Pancreas (tissue), 10 donors: ENCODE measurements at places on chromosomes 12 and 14.

- peak; percentile 10 for DNase-seq
Observed at GRCh38 chr12:109393437-109394345, 46.0 kb downstream of the MYO1H start.

- DNase-seq: no peak
Observed at GRCh38 chr12:115199831-115200230, 515.9 kb upstream of the TBX3 start.

DNA sequence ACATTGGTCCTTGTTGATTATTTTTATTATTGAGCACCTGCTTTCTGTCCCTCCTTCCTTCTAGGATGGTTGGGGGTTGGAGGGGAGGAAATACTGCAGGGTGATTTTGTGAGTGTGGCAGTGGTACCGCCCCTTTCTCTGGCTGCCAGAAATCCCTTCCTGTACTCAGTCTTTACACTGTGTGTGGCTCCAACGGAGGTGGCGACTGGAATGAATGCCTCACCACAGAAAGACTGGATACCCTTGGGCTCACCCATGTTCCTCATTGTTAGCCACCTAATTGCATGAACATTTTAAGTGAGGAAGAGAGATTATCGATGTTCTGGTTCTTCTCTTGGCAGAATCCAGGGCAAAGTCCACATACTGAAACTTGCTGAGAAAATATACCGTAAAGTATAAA, 272.0 kb upstream of the E2F7 start:
- DNase-seq: no peak

- peak; percentile 14 for DNase-seq
Observed at GRCh38 chr14:60092526-60092920, 800 bp downstream of the PCNX4 start.

DNA sequence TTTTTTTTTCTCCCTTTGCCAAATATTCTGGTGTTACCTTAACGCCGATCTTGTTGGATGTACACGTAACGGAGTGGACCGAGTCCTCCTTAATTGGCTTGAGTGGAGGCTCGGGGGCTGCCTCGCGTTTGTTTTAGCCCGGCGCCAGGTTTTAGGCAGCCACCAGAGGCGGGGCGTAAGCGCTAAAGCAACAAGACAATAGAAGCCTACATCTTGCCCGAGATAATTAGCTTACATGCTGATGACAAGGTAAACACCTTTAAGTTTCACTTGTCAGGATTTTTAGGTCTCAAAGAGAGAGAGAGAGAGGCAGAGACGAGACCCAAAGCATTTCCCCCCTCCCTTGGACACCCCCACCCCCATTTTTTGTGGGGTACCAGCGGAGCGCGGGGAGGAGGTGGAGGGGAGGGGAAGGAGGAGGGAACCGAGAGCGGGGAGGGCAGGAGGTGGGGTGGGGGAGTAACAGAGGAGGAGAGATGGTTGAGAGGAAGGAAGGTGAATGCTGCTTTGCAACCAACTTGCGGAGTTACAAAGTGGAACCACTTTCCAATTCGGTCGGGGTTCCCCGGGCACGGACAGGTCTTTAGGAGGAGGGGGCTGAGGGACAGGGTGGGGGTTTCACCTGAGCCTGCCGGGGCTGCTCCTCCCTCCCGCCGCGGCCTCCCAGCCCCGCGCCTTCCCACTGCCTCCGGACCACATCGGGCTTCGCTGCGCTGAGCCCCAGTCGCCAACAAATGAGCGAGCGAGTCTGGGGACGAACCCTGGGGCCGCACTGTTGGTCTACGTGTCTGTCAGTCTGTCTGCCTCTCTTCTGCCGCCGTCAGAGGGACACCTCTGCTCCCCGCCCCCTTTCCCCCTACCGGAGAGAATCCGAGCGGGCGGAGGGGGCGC, at the start of gene NKX2-1:
TSS of gene NKX2-1 (minus strand) at position 802 of the 891 bp plus-strand sequence. CDS start at position 699, 103 bp downstream.
- DNase-seq: no peak

- DNase-seq: no peak
Observed at GRCh38 chr12:124501112-124501561, 66.3 kb downstream of the NCOR2 start.

- no peak for DNase-seq
Observed at GRCh38 chr12:116852303-116852702, 28.9 kb downstream of the HRK start.

DNA sequence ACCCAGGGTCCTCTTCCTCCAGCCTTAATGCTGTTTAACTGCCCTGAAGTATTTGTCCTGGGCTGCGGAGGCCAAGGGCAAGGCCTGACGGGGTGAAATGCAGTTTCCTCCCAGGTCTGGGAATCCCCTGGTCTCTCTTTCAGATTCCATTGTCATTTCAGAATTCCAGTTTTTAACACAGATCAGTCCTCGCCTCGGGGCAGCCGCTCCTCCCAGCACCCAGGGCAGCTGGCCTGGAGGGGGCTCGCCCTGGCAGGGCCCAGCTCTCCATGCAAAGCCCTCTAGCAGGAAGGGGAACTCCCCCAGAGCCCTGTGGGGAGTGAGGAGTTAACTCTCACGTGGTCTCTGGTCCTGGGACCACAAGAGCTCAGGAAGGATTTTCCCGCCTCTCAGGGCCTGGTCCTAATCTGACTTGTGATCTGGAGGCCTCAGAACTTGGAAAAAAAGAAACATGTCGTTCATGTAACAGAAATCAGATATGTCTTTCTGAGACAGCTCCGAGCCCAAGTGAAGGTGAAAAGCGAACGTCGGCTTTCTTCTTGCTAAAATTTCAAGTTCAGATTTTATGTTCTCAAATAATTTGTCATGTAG, 265.6 kb upstream of the SFSWAP start:
- DNase-seq: no peak

DNA sequence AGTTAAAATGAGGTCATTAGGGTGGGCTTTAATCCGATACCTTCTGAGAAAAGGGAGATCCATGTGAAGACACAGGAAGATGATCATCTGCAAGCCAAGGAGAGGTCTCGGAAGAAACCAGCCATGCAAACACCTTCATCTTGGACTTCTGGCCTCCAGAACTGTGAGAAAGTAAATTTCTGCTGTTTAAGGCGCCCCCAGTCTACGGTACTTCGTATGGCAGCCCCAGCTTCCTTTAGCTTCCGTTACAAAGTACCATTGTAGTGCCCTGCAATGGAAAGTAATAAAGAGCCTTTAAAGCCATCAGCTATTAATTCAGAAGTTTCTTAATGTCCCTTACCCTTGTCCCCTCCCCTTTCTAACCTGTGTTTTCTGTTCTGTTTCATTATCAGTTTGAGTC, 308.1 kb downstream of the AACS start:
- no peak for DNase-seq

DNA sequence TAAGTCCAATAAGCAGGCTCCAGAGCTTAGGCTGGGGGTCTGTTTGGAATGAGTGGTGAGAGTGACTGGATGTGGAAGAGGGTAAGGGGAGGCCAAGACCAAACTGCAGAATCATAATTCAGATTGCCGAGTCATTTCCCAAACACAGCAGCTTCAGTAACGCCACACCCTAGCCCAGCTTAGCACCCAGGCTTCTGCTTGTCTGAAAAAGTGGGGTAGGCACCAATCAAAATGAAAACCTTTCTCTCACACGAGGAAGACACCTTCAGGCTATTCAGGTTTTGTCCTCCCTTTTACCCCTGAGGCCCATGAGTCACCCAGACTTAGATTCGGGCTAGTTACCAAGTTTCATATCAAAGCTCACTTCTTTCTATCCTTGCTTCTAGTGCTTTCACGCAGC, 306.1 kb downstream of the DAD1 start:
- DNase-seq: no peak
